ENCODE measurements at places on chromosomes 6 and 20.

- no peak for DNase-seq
Measured at GRCh38 chr6:156729248-156729647, 47.9 kb upstream of the ARID1B start.

DNA sequence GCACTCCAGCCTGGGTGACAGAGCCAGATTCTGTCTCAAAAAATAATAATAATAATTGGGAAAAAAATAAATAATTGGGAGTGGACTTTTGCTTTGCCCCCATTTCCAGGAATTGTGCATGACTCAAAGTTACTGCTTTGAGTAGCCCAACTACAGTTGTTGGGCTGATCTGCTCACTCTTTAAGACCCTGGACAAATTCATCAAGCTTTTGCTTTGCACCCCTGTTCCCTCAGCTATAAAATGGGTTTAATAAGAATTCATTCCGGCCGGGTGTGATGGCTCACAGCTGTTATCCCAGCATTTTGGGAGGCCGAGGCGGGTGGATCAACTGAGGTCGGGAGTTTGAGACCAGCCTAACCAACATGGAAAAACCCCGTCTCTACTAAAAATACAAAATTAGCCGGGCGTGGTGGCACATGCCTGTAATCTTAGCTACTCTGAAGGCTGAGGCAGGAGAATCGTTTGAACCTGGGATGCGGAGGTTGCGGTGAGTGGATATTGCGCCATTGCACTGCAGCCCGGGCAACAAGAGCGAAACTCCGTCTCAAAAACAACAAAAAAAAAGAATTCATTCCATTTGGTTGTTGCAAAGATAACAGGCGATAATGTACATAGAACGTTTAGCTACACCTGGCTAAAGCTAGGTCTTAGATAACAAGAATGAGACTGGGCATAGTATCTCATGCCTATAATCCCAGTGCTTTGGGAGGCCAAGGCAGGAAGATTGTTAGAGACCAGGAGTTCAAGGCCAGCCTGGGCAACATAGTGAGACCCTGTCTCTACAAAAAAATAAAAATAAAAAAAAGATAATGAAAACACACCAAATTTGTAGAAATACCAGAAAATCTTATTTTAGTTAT lies 87.9 kb upstream of the ZNF217 start:
- DNase-seq = no peak

DNA sequence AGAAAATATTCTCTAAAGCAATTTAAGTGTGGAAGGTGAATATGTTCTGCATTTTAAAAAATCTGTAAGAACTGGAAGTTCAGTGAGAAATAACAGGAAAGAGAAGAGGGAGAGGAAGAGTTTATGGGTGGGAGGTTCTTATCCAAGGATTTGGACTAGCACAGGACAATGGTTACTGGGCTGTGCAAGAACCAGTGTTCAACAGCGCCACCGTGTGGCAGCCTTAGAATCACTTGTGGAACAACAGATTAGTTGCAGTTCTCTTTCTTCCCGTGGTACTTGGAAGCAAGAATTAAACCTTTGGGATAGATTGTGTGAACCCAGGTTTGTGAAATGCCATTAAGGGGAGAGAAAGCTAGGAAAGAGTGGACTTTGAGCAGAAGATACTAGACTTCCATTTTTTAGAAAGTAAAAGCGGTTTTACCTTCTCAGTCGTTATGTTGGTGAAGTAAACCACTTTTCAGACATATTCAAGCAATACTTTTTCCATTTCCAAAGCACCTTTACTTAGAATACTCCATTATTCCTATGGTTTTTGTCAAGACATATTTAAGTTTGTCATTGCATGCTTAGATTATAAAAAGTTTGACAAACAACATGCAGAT lies 436.7 kb downstream of the RNF144B start:
- DNase-seq = no peak

DNA sequence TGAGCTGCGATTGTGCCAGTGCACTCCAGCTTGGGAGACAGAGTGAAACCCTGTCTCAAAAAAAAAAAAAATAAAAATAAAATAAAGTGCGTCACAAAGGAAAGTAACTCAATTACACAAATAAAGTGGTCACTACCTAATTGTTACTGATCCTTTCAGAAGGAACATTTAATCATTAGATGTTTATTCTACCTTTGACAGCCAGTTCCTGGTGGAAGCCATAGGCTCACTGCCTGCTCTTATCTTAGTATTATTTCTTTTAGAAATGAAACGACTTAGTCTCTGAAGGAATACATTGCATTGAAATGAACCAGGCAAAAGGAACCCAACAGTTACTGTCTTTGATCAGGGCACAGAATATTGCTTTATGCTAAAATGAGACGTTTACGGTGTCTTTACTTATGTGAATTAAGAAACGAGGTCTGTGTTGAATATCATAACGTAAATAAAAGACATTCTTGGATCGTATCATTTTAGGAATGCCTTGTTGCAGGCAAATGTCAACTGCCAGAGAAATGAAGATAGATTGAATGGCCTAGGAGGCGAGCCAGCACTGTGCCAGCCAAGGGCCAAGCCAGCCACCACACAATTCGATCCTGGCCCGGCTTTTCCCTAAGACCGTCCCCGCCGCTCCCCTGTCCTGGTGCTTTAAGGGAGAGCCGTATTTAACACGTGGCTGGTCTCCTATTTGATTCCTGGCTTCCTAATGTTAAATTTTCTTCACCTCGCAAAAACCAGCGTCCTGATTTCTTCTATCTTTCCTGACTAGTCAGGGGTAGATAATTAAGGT lies 136.7 kb upstream of the GMDS start:
- DNase-seq = no peak

All from urinary bladder (tissue), 4 donors.